Suppressor macrophage (primary cell): ENCODE measurements at places on chromosomes 7 and 10.

GRCh38 chr7:4683884-4684565 lies 1.9 kb downstream of the FOXK1 start:
- DNase-seq = peak; percentile 50

- no peak for DNase-seq
Observed at GRCh38 chr10:18400906-18401245, 250.5 kb downstream of the NSUN6 start.

- peak; percentile 97 for DNase-seq
Observed at GRCh38 chr10:62614389-62615157, 189.9 kb upstream of the ADO start.

GRCh38 chr7:138449580-138449979 lies 10.5 kb upstream of the TRIM24 start:
- no peak for DNase-seq

GRCh38 chr10:85638797-85639196 lies 727.8 kb downstream of the GRID1 start:
- no peak for DNase-seq

GRCh38 chr10:113347508-113347907 lies 205.3 kb upstream of the HABP2 start:
- no peak for DNase-seq

GRCh38 chr10:75617485-75618155 lies 186.2 kb downstream of the LRMDA start:
- peak; percentile 72 for DNase-seq

- no peak for DNase-seq
Observed at GRCh38 chr10:110867807-110868465, 3.8 kb upstream of the PDCD4 start.

- no peak for DNase-seq
Observed at GRCh38 chr10:108840944-108841343, 1082.4 kb downstream of the XPNPEP1 start.

DNA sequence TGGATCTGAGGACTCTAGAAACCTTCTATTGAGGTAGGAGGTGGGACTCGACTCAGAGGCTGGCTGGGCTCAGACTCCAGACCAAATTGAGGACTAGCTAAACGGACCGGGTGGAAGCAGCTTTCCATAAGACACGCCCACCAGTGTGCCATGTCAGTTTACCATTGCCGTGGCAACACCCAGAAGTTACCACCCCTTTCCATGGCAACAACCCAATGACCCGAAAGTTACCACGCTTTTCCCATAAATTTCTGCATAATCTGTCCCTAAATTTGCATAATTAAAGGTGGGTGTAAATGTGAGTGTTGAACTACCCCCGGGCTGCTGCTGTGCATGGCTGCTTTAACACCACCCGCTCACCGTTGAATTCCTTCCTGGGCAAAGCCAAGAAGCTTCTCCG lies 58.9 kb downstream of the MICALL2 start:
- no peak for DNase-seq

GRCh38 chr7:3028071-3028757 lies 15.5 kb downstream of the CARD11 start:
- peak; percentile 85 for DNase-seq

DNA sequence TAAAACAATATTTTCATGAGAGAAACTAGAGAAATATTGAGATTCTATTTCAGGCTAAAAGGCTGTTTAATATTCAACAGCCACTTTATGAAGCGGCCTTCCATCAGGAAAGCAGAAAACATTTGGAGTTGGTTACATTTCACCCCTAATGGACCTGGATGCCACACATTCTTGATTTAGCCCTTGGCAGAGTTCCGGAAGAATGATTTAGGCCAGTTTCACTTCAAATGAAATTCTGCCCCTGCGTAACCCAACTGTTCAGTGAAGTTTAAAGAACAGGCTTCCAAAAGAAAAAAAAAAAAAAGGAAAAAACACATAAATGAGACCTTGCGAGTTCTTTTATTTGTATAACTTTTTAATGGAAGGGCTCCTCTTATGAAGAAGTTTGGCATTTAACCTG lies 239.2 kb upstream of the AKR1E2 start:
- DNase-seq = no peak

DNA sequence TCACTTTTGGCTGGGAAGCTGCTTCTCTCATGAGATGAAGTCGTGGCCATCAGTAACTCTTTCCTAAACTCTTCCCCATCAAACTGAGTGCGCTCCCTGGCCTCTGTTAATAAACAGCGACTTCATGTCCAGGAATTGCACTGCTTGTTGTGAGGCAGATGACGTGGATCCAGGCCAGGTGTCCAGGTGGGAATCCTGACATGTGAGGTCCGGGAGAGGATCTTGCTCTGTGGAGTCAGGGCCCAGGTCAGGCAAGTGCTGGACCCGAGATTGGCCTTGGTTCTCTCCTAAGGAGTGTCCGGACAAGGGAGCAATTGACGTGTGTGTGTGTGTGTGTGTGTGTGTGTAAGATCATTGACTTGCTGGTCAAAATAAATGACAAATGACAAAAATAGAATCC lies 362.7 kb downstream of the GLRX3 start:
- no peak for DNase-seq

GRCh38 chr10:60394446-60394845 lies 4.8 kb upstream of the ANK3 start:
- peak; percentile 22 for DNase-seq

- no peak for DNase-seq
Observed at GRCh38 chr7:157295338-157295737, 41.5 kb upstream of the DNAJB6 start.

GRCh38 chr10:42984761-42985325 lies 92.0 kb upstream of the RET start:
- DNase-seq = no peak

DNA sequence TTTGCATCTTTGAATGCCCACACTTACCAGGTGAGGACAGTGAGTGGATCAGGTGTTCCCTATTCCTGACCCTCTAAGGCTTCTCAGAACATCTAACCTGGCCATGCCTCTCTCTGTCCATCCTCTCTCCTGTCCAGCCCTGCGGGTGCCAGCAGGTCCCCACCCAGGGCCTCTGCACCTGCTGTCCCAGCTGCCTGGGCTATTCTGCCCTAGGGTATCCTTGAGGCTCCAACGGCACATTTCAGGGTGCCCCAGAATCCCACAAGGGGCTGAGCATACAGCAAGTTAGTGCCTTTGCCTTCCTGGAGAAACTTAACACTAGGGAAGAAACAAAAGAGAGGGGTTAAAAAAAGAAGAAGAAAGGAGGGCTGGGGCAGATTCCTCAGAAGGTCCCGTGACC lies 107.4 kb downstream of the UNCX start:
- DNase-seq = no peak

DNA sequence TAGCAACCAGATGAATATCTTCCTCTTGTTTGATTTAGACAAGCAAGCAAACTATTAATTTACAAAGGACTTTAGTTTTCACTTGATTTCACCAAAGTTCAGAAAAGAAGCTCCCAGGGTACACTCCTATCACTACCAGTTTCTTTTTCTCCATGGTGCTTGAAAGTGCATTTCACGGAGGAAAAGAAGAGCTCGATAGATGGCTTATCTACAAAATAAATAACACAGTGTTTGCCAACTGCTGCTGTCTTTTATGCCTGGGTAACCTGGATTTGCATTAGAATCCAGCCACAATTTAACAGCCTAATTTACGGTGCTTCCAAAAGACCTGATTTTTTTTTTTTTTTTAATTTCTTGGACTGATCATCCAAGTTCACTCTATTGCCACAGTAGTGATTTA lies 275.7 kb downstream of the GPR37 start:
- DNase-seq = no peak

GRCh38 chr7:124765401-124766352 lies at the start of gene GPR37:
Gene GPR37, minus strand, starts transcription at chr7:124765792. Its CDS starts 816 bp downstream, at chr7:124764976.
- DNase-seq = peak; percentile 49

- no peak for DNase-seq
Observed at GRCh38 chr10:17010363-17011145, 119.1 kb downstream of the CUBN start.

DNA sequence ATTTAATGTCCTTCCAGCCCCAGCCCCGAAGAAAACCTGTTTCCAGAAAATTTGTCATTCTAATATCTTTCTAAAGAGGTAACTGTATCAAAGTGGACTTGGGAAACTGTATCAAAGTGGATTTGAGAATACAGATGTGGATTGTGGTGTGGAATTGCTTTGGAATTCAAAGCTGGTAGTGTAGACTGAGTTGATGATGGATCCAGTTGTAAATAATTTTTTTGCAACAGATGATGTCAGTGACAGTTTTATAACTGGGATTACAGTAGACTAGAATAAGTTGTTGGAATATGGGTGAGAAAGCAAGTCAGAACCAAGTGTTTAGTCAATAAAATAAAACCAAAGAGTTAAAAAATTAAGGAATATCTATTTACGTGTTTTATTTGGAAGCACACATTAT lies 202.1 kb downstream of the LRMDA start:
- no peak for DNase-seq

GRCh38 chr10:6123532-6123931 lies 34.7 kb downstream of the RBM17 start:
- peak; percentile 90 for DNase-seq

DNA sequence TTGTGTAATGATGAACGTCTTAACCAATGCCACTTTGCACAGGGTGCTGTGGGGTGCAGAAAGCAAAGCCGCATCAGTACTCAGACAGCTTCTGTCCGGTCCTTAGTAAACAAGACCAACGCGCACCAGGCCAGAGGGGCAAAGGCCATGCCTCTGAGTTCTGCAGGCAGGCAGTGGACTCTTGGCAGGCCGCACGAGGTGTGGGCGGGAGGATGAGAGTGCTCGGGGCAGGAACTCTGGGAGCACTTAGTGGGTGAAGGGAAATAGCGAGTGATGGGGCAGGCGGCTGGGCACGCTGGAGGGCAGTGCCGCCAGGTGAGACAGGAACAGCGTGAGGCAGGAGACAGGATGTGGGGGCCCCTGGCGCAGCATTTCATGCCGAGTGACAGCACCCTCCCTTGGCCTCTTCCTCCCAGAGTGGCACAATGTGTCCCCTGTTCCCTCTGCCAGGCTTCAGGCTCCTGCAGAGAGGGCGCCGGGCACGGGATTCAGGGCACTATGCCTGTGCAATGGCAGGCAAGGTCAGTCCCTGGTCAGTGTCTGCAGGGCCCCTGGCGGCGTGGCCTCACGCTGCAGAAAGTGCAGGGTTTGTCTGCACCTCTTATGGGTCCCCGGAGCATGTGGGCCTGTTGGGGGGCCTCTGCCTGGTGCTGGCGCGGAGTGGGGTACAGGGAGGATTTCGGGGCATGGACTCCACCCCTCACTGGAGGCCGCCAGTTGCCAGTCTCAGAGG lies 60.4 kb downstream of the VIPR2 start:
- DNase-seq = no peak

DNA sequence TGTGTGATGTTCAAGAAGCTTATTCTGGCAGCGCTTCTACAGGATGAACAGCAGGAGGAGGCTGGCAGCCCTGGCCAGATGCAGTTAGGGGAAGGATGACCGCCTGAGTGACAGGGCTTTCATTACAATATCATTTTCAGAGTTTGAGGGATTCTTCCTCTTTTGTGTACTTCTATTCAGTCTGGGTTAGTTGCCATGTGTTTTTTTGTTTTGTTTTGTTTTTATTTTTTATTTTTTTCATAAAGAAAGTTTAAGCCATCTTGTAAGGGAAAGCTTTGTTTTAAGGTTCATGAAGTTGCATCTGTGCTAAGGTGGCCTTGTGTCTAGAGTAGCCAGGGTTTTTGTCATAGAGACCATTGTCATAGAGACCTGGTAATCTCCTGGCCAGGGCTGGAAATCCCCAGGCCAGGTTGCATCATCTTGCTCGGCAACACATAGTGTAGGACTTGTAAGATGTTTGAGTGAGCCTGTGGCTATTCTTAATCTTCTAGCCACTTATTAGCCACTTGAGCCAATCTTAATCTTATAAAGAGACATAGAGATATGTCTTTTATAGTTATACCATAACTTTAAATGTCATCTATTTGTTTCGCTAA lies 230.5 kb upstream of the TMEM229A start:
- DNase-seq = no peak

GRCh38 chr10:48996329-48996728 lies 56.7 kb upstream of the LRRC18 start:
- DNase-seq = no peak

GRCh38 chr7:28889290-28889689 lies 68.8 kb downstream of the TRIL start:
- DNase-seq = no peak

DNA sequence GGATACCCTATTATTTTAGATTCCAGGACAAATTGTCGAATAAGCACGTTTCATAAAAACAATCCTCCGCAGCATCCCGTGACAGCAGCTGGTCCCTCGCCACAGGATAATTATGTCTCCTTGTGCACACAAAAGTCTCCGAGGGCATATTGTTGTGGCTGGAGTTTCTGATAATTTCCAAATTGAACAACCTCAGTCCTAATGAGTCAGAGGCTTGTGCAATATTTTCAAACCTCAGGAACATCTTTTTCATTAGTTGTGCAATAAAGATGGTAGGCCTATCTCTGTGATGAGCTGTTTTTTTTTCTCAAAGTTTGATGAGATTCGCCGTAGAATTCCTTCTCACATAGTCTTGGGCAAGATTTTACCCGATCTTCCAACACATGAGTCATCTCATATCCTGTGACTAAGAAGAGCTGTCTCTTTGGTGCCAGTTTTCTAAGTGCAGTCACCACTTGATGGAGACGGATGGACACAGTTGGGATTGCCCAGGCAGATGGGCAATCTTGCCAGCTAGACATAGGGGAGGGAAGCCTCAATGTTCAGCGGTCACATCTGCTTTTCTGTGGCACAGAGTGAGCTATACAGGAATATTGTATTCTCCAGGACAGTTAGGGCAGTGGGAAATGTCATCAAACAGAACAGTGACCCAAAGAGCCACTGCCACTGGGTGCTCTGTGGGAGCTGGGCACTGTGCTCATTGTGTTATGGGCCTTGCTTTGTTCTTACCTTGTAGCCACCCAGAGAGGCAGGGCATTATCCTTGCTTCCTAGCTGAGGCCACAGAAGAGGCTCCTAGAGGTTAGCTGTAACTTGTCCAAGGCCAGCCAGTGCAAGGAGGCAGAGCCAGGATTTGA lies 7.8 kb downstream of the HTRA1 start:
- peak; percentile 74 for DNase-seq

DNA sequence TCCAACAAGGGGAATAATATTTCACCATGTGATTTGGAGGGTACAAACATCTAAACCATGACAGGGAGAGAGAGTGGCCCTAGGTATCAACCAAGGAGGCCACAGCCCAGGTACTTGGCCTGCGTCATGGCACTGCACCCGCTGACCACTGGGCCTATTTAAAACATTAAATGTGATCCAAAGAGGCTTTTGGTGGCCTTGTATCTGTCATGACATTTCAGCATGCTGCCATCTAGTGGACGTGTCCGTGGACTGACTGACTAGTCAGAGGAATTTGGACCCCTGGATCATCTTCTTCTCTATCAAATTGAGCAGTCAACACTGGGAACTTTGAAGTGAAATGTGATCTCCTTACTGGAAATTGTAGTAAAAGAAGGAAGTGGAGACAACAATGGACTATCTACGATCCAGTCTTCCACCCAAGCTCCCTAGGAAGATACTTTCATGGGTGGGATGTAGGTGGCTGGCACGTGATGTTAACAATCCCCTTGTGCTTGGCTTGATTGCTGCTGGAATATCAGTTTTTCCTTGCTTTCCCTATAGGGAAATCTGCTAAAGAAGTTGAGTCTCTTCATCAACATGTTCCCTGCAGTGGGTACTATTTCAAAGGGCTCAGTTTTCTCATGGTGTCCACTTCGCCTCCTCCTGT lies 24.6 kb upstream of the ITGA8 start:
- peak; percentile 52 for DNase-seq
